ENCODE measurements at places on chromosomes 2 and 18. TPM values are rescaled to one million over a fixed set of nuclear protein-coding genes. Genes with fewer than 3 reads are reported as not detected.

The RAB6C gene
- total RNA-seq: 0.22 TPM

The WDR75 gene
- 15.0 TPM for total RNA-seq

The HOXD3 gene
- 0.38 TPM for total RNA-seq

The NETO1 gene
- not detected for total RNA-seq

The SP100 gene
- total RNA-seq: 50.9 TPM

The LDAH gene
- 7.0 TPM for total RNA-seq

The LBX2 gene
- 0.16 TPM for total RNA-seq

The DCC gene
- not detected for total RNA-seq

The ANKRD30B gene
- not detected for total RNA-seq

The COL4A3 gene
- total RNA-seq: 5.8 TPM

The TAF1B gene
- total RNA-seq: 6.1 TPM

The SLC5A7 gene
- total RNA-seq: 0.19 TPM

The STAT4 gene
- 0.70 TPM for total RNA-seq

The FOXD4L1 gene
- total RNA-seq: not detected

The ASAP2 gene
- total RNA-seq: 10.7 TPM

The ODC1 gene
- total RNA-seq: 33.2 TPM

The DSG3 gene
- total RNA-seq: not detected

The ECEL1 gene
- not detected for total RNA-seq

The GALNT13 gene
- not detected for total RNA-seq

The ATP6V1B1 gene
- 0.43 TPM for total RNA-seq

The SNRNP27 gene
- 54.6 TPM for total RNA-seq

The IL1RN gene
- total RNA-seq: 0.51 TPM

The SP140 gene
- total RNA-seq: 0.56 TPM

The QPCT gene
- total RNA-seq: 1.2 TPM

The CD226 gene
- total RNA-seq: 0.94 TPM

The STARD6 gene
- not detected for total RNA-seq

The CDK15 gene
- total RNA-seq: 0.43 TPM

The EPAS1 gene
- 200 TPM for total RNA-seq

The PXDN gene
- total RNA-seq: 15.6 TPM

The RUFY4 gene
- not detected for total RNA-seq

The AKAIN1 gene
- not detected for total RNA-seq

The NAT8 gene
- total RNA-seq: not detected

The ELOA2 gene
- not detected for total RNA-seq

The IRS1 gene
- total RNA-seq: 17.6 TPM

The FEV gene
- not detected for total RNA-seq

The SDC1 gene
- 0.11 TPM for total RNA-seq

The KIAA2012 gene
- total RNA-seq: not detected

The CDH19 gene
- total RNA-seq: 18.4 TPM

The TWIST2 gene
- total RNA-seq: 1.9 TPM

The CNTNAP5 gene
- not detected for total RNA-seq

The RNF125 gene
- 3.8 TPM for total RNA-seq

The PELI1 gene
- total RNA-seq: 9.1 TPM

The ERMN gene
- not detected for total RNA-seq

The ZNF892 gene
- 2.9 TPM for total RNA-seq

The FBXO15 gene
- not detected for total RNA-seq

The ANKRD30BL gene
- total RNA-seq: not detected

The REG1B gene
- total RNA-seq: not detected

The RESP18 gene
- total RNA-seq: not detected

The B4GALT6 gene
- 7.4 TPM for total RNA-seq

The MARCHF4 gene
- not detected for total RNA-seq

The GALNT14 gene
- total RNA-seq: 0.67 TPM

Data from Right ventricle myocardium superior (tissue), 1 donor.